Natural killer cell treated with Interleukin-12 subunit alpha and Interleukin-12 subunit beta and Interleukin-15 and Interleukin-18, amount 100 ng/mL, for 72 hours (primary cell): ENCODE measurements at places on chromosomes 5 and 9. TPM values are rescaled to one million over a fixed set of nuclear protein-coding genes. Genes with fewer than 3 reads are reported as not detected.

- no peak for DNase-seq
- H3K4me1 ChIP-seq = no peaks in the 10 kb centered on the region
- no peaks in the 10 kb centered on the region for H3K27me3 ChIP-seq
- no peaks in the 10 kb centered on the region for H3K36me3 ChIP-seq
Measured at GRCh38 chr9:110969971-110970386, 68.3 kb downstream of the LPAR1 start.

DNA sequence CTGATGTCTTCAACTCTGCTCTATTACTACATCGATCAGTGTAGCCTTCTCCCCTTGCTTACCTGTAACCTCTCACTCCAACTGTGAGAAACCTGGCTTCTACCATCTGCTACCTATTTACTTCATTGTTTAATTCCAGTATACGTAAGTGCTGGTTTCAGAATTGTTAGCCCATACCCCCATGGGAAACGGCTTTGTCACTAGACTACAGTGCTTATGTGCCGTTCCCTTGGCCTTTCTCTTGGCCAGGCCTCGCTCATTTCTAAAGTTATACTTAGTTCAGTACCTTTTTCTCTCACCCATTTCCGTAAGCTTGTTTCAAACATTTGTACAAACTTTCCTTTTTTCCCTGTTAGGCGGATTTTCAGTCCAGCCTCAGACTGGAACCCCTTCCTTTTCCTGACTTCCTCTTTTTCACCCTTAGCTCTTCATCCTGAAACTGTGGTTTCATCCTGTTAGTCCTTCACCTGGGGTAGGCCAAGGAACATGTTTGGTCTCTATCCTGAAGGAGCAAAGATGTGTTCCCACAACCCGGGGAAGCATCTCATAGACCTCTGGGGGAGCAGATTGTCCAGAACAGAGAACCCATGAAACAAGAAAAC, 21.7 kb downstream of the ALG2 start:
- no peak overlapping the region for H3K4me3 ChIP-seq
- no peak for DNase-seq
- H3K4me1 ChIP-seq = no peaks in the 10 kb centered on the region
- H3K36me3 ChIP-seq = no peaks in the 10 kb centered on the region
- no peaks in the 10 kb centered on the region for H3K27me3 ChIP-seq

The ARHGAP26 gene
- 109 TPM for total RNA-seq

The OBP2B gene
- total RNA-seq = not detected

- H3K36me3 ChIP-seq = no peaks in the 10 kb centered on the region
- peaks cover 52% of the 10 kb centered on the region for H3K4me1 ChIP-seq
- H3K27me3 ChIP-seq = no peaks in the 10 kb centered on the region
- peak; percentile 25 for DNase-seq
Measured at GRCh38 chr9:99173570-99174504, 47.9 kb downstream of the ALG2 start.
